Sigmoid colon (tissue), 7 donors: ENCODE measurements at places on chromosomes 13 and 19. TPM values are rescaled to one million over a fixed set of nuclear protein-coding genes. Genes with fewer than 3 reads are reported as not detected.
A peak's percentile ranks its signal among the peaks of the same experiment; 100 is the strongest.

DNA sequence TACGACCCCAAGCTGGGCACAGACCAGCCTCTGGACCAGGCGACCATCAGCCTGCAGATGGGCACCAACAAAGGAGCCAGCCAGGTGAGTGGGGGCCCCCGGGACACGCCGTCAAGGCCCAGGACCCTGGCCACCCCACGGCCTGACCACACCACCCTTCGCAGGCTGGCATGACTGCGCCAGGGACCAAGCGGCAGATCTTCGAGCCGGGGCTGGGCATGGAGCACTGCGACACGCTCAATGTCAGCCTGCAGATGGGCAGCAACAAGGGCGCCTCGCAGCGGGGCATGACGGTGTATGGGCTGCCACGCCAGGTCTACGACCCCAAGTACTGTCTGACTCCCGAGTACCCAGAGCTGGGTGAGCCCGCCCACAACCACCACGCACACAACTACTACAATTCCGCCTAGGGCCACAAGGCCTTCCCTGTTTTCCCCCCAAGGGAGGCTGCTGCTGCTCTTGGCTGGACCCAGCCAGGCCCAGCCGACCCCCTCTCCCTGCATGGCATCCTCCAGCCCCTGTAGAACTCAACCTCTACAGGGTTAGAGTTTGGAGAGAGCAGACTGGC lies 9.6 kb downstream of the ELOF1 start:
- no peaks in the 10 kb centered on the region for H3K27me3 ChIP-seq
- H3K4me1 ChIP-seq = peaks cover 53% of the 10 kb centered on the region
- peak overlapping the region; percentile 87 for H3K27ac ChIP-seq
- no peak overlapping the region for H3K4me3 ChIP-seq
- H3K36me3 ChIP-seq = peaks cover 49% of the 10 kb centered on the region

DNA sequence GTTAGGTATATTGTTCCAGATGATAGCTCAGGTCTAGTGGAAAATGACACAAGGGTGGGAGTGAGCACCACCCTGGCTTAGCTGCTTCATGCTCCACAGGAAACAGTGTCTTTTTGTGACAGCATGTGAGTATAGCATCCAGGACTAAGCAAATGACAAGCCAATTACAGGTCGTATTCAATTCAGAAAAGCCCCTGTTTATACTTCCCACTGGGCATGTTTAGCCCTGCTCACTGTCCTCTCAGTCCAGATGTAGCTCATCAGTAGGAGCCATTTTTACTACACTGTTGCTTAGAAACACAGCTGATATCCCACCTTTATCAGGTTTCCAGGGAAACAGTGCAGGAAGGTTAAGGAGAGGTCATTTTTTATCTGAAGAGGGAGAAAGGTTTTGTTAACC lies 8.0 kb downstream of the ABHD13 start:
- H3K4me1 ChIP-seq = peaks cover 30% of the 10 kb centered on the region
- H3K36me3 ChIP-seq = no peaks in the 10 kb centered on the region
- no peak for DNase-seq
- H3K27ac ChIP-seq = no peak overlapping the region

DNA sequence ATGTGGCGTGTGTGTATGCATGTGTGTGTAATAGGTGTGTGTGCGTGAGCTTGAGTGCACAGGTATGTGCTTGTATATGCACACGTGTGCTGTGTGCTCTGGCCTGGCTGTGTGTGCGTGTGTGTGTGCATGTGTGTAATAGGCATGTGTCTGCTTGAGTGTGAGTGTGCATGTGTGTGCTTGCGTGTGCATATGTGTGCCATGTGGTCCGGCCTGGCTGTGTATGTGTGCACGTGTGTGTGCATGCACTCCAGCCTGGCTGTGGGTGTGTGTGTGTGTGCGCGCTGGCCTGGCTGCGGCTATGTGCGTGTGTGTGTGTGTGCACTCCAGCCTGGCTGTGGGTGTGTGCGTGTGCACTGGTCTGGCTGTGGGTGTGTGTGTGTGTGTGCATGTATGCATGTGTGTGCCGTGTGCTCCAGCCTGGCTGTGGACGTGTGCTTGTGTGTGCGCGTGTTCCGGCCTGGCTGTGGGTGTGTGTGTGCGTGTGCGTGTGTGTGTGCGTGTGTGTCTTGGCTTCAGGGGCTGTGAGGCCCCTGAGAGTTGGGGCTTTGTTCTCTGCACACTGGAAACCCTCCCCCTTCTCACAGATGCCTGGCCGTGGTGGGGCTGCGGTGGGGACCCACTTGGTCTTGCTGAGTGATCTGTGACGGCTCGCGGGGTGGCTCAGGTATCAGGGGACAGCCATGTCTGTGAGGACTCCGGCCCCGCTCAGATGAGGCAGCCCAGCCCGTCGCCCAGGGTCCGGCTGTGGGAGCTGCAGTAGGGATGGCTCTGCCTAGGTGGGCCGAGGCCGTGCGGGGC lies 8.2 kb downstream of the SPPL2B start:
- peaks cover 21% of the 10 kb centered on the region for H3K4me1 ChIP-seq
- H3K4me3 ChIP-seq = no peak overlapping the region
- no peaks in the 10 kb centered on the region for H3K27me3 ChIP-seq
- DNase-seq = no peak
- no peak overlapping the region for H3K27ac ChIP-seq

DNA sequence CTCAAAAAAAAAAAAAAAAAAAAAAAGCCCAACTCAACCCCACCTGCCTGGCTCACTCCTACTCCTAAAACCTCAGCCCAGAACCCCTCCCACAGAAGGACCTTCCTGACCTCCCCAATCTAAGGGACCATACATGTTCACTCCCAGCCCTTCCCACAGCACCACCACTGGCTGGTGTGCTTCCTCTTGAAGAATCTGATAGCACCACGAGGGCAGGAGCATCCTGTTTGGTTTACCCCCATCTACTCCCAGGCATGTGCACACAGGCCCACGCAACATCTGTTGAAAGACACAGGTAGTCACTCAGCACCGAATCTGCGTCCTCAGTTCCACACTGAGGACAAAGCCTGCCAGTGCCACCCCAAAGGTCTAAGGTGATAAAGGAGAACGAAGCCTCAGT lies 8.2 kb downstream of the LATS2 start:
- H3K27ac ChIP-seq = peak overlapping the region; percentile 61
- DNase-seq = no peak
- peaks cover 84% of the 10 kb centered on the region for H3K4me1 ChIP-seq
- no peaks in the 10 kb centered on the region for H3K27me3 ChIP-seq

DNA sequence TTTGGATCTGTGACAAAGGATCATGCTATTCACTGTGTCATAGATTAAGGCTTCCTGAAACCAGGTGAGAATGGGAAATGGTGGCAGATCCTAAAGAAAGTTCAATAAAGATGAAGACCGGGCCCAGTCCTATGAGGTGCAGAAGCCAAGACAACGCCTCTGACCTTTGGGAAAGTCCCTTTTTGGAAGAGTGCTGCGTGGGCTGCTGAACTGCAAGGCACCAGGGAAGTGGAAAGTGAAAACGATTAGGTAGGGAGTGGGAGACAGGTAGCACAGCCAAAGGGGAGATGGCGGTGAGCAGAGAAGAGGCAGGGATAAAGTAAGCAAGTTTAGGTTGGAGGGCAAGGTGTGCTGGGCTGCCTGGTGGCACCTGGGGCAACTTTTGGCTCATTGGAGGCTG lies 16.3 kb downstream of the MBNL2 start:
- H3K27ac ChIP-seq = peak overlapping the region; percentile 85
- no peak for DNase-seq
- no peaks in the 10 kb centered on the region for H3K27me3 ChIP-seq
- H3K4me3 ChIP-seq = no peak overlapping the region
- H3K4me1 ChIP-seq = no peaks in the 10 kb centered on the region

Gene ZNF296
- total RNA-seq = not detected

Gene ZNF729
- not detected for total RNA-seq

DNA sequence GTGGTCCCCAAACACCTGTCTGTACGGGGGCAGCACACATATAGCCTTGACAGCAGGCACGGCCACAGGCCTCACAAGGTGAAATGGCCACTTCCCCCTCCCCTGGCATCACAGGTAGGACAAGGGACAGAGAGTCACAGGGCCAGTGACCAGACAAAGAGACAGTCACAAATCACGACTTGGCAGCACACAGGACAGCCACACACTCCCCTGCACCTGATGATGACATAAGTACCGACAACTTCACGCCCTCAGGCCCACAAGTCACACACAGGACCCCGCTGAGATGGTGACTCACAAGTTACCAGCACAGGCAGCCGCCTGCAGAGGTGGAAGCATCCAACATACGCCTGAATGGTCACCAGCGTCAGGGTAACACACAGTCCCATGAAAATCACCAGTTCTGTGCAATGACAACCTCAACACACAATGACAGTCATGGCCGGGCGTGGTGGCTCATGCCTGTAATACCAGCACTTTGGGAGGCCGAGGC lies 16.5 kb downstream of the TYK2 start:
- H3K4me1 ChIP-seq = no peaks in the 10 kb centered on the region
- H3K36me3 ChIP-seq = peaks cover 99% of the 10 kb centered on the region
- H3K4me3 ChIP-seq = no peak overlapping the region
- no peaks in the 10 kb centered on the region for H3K27me3 ChIP-seq
- H3K27ac ChIP-seq = no peak overlapping the region

DNA sequence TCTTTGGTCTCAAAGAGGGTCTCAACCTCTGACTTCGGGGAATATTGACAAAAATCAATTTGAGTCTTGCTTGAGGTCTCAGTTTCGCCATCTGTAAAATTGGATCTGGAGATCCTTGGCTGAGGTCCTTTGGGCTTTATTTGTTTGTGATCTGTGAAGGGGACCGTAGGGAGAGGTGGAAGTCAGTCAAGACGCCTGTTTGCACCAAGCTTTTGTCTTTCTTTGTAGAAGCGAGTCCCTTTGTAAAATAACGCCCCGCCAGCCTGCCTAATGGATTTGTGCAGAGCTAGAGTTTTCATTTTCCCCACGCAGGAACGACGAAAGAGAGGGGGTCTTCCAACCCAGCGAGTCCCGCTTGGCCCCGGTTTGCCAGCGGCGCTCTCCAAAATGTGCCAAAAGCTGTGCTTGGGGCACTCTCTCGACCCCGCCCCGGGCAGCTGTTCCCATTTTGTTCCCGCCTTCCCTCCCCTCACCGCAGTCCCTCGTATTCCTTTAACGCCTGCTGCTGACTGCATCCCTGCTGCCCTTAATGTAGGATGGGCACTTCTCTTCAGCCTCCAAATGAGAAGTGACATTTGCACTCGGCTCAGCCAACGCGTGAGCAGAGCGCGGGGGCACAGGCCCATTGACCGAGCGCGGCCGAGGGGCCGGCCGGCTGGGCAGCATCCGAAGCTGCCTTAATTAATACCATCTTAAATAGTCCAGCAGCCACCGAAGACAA lies 13.0 kb downstream of the ZIC5 start:
- H3K4me3 ChIP-seq = no peak overlapping the region
- peaks cover 100% of the 10 kb centered on the region for H3K27me3 ChIP-seq
- H3K36me3 ChIP-seq = no peaks in the 10 kb centered on the region
- H3K27ac ChIP-seq = no peak overlapping the region

DNA sequence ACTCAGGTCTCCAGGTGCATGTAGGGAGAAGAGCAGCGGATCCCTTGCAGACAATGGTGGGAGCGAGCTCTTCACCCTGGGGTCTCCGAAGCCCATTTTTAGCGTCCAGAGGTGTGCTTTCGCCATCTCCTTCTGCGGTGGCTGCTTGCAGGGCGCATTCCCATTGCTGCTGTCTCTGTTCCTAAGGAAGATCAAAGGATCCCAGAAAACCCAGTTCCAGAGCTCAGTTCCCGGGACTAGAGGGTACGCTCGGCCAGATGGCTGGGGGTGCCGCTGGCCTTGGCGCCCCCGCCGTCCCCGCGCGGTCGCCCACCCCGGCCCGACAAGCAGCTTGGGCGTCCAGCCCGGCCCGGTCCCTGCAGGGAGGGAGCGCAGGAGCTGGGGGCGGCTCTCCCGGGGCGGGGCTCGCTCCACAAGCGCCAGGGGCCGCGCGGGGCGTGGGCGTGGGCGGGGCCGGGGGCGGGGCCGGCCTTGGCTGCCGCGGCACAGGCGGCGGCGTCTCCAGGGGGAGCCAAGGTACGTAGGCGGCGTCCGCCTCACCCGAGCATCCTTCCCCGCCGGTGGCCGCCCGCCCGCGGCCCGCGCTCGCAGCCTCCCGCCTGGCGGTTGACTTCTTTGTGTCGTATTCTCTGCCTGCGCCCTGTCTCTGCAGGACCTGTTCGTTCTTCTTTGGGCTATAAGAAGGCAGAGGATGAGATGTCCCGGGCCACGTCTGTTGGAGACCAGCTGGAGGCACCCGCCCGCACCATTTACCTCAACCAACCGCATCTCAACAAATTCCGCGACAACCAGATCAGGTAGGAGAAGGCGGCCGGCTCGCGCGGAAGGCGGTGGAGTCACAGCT lies 96.8 kb downstream of the ATP8A2 start:
- no peaks in the 10 kb centered on the region for H3K36me3 ChIP-seq
- no peak overlapping the region for H3K4me3 ChIP-seq
- H3K27me3 ChIP-seq = peaks cover 13% of the 10 kb centered on the region

Gene ATP8A2
- 1.2 TPM for total RNA-seq

- DNase-seq = no peak
- H3K36me3 ChIP-seq = peaks cover 69% of the 10 kb centered on the region
- H3K27ac ChIP-seq = no peak overlapping the region
- H3K27me3 ChIP-seq = no peaks in the 10 kb centered on the region
Observed at GRCh38 chr19:36891768-36892357, 24.2 kb downstream of the ZNF829 start.

Gene ZSCAN5C
- not detected for total RNA-seq

- no peaks in the 10 kb centered on the region for H3K4me1 ChIP-seq
- no peak for DNase-seq
Observed at GRCh38 chr13:72194523-72194922, 327.5 kb upstream of the DACH1 start.

GRCh38 chr19:1785310-1785709 lies 26.8 kb downstream of the ATP8B3 start:
- peaks cover 6% of the 10 kb centered on the region for H3K4me1 ChIP-seq
- H3K36me3 ChIP-seq = no peaks in the 10 kb centered on the region

Gene ZNF154
- 6.1 TPM for total RNA-seq

GRCh38 chr19:45780448-45781213 lies 1.7 kb downstream of the DMPK start:
- peak; percentile 71 for DNase-seq
- H3K4me3 ChIP-seq = peak overlapping the region; percentile 94
- peaks cover 58% of the 10 kb centered on the region for H3K4me1 ChIP-seq
- H3K27me3 ChIP-seq = no peaks in the 10 kb centered on the region
- H3K36me3 ChIP-seq = peaks cover 32% of the 10 kb centered on the region

Gene LCP1
- 27.4 TPM for total RNA-seq

Gene PABPC3
- total RNA-seq = 0.16 TPM

DNA sequence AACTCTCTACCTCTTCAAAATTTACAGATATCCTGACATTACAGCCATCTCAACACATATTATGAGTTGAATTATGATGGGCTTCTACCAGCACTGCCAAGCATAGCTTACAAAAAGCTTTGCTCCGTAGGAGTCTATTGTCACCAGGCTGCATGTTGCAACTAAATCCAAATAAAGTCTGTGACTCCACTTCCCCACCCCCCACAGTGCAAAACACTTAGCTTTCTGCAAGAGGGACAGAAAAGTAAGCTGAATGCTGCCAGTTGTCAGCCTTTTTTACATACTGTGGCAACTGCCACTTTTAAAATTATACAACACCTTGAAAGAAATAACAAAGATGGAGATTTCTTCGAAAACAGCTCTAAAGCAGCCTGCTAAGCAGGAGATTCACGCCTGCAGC lies 189.1 kb downstream of the FGF14 start:
- DNase-seq = no peak
- no peaks in the 10 kb centered on the region for H3K27me3 ChIP-seq
- H3K36me3 ChIP-seq = no peaks in the 10 kb centered on the region
- H3K4me1 ChIP-seq = no peaks in the 10 kb centered on the region
- H3K27ac ChIP-seq = no peak overlapping the region
